Aorta (tissue), 5 donors: ENCODE measurements at places on chromosomes 3 and 15. TPM values are rescaled to one million over a fixed set of nuclear protein-coding genes. Genes with fewer than 3 reads are reported as not detected.

- no peak for DNase-seq
Observed at GRCh38 chr3:188842639-188843038, 329.1 kb upstream of the TPRG1 start.

DNA sequence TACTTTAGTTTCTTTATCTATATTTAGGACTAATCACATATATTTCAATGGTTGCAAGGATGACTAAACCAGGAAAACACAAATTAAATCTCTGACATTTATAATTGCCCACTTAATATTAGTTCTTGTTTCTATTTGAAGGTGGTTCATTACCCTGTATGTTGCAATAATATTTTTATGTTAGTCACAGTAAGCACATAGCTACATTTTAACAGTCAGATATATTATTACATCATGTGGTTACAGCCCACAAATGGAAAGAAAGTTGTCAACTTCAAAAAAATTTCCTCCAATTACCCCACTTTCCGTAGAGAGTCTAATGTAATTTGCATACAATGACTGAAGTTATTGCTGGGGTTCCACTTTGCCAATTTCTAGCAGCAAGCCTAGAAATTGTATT, 114.6 kb downstream of the TUSC7 start:
- DNase-seq = no peak

GRCh38 chr15:53116169-53116568, 326.0 kb upstream of the ONECUT1 start:
- DNase-seq = no peak

CCNDBP1 gene
- polyA plus RNA-seq = 90.3 TPM
